CD4-positive, alpha-beta T cell treated with Interleukin-10 for 1 hour (primary cell): ENCODE measurements at places on chromosomes 13 and 19.
A peak's percentile ranks its signal among the peaks of the same experiment; 100 is the strongest.

DNA sequence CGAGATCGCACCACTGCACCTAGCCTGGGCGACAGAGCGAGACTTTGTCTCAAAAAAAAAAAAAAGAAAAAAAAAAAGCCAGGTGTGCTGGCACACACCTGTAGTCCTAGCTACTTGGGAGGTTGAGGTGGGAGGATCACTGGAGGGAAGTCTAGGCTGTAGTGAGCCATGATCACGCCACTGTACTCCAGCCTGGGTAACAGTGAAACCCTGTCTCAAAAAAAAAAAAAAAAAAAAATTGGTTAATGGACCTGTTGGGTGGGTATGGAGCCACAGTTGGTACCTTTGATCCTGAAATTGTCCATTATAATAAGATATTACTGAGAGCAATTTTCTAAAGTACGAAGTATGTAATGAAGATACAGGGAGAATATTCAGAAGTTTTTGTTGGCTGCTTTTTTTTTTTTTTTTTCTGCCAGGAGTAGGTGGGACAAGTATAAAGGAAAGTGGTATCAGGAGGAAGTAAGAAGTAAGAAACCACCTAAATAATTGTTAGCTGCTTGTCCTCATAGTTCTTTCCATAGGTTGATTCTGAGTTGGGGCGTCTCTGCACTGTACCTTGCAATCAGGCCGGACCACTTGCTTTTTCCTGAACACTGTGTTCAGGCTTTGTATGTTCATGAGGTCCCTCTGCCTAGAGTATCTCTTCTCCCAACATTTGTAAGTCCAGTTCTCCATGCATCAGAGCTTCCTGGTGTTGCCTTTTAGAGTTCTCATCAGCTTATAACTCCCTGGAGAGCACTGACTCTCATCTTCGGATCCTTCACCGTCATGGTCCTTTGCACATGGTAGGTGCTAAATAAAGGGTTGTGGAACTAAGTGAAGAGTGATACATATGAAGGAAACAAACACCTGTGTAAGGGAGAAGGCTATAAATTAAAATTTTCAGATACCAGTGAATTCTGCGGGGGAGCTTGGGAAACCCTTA, 31.7 kb downstream of the ARHGAP35 start:
- no peak for DNase-seq

- no peak for DNase-seq
Observed at GRCh38 chr13:93767917-93768409, 541.4 kb downstream of the GPC6 start.

DNA sequence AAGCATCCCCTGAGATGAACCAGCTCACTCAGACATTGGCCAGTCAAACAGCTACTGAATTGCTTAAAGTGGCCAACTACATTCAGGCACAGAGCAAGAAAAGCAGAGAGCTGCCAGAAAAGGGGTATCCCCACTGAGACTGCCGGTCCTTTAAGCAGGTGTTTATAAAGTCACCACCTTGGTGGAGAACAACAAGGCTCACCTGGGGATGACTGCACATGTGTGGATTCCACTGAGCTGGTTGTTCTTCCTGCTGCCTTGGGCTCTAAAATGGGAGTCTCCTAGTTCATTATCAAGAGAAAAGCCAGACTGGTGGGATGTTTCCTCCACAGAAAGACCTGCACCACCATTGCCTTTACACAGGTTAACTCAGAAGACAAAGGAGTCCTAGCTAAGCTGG, 51.8 kb upstream of the IPO5 start:
- DNase-seq: no peak

GRCh38 chr13:20090349-20090748, 70.5 kb downstream of the GJA3 start:
- DNase-seq: peak; percentile 9

DNA sequence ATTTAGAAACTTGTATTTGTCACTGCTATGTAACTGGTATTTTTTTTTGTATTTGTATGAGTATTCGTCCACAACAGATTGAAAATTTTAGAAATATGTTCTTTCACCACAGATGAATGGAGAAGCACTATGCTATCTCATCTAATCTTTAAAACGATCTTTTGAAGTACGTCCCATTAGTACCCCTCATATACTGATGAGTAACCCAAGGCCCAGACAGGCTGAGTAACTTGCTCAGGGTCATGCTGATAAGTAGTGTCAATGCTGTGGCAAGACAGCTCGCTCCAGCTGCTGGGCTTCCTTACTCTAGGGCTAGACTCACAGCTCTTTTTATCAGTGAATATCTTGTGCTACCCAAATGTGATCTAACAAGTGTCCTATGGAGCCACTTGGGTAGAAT, 154.2 kb downstream of the SUCLA2 start:
- DNase-seq: no peak

- no peak for DNase-seq
Observed at GRCh38 chr13:49731766-49732165, 40.5 kb upstream of the EBPL start.

- no peak for DNase-seq
Observed at GRCh38 chr13:40793339-40793738, 3.9 kb downstream of the SLC25A15 start.

DNA sequence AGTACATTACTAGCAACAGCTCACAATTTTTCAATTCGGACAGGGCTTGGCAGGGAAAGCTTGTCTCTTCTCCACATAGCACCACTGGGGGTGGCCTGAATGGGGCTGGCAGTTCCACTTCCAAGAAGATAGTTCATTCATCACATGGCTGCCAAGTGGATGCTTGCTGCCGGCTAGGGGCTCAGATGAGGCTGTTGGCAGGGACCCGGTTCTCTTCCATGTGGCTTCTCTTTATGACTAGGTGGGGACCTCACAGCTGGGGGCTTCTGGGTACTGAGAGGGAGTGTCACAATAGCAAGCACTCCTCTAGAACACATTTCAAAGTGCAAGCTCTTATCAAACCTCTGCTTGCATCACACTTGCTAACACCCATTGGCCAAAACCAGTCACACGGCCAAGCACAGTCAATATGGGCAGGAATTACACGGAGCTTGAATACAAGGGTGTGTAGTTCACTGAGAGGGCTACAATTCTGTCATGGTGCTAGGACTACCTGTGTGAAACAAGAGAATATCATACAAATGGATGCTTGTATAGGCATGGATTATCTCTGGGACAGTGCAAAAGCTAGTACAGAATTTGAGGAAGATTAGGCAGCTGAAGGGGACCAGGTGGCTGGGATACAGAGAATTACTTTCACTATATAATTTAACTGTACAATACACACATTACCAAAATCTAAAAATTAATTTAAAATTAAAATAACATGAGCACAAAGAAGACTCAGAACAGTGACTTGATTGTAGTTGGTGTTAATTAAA, 32.3 kb downstream of the ATP7B start:
- no peak for DNase-seq

GRCh38 chr19:2080336-2080988, 15.7 kb downstream of the MOB3A start:
- DNase-seq: no peak

DNA sequence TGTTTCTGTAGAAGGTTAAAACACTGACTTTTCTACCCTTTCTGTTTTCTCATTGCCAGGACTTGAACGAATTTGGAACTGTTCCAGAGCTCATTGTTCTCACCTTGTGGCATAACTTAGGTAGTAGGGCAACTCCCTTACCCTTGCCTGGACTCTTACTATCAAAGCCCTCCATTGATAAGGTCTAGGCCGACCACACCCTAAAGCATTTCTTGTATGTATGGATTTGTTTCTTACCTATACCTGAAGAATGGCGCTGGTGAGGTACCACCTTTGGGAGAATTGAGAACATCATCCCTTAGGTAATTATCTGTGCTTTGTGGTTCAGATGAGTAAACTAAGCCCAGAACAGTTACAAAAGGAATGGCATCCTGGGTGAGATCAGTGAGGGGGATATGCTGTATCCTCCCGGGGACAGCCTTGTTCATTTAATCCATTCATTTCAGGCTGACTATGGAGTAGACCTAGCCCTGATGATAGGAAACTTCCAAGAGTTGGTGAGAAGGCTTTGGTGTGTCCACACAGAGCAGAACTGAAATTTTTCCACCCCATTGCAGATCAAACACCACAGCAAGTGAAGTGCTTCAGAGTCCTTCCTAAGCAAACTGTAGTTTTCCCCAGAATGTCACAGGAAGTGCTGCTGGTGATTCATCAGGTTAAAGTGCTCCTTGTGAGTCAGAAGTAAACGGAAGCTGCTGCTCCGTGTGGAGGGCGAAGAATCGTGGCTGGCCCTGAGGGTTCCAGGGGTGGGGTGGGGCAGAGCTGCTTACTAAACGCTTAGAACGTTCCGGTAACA, 113.0 kb downstream of the TEX26 start:
- peak; percentile 59 for DNase-seq

DNA sequence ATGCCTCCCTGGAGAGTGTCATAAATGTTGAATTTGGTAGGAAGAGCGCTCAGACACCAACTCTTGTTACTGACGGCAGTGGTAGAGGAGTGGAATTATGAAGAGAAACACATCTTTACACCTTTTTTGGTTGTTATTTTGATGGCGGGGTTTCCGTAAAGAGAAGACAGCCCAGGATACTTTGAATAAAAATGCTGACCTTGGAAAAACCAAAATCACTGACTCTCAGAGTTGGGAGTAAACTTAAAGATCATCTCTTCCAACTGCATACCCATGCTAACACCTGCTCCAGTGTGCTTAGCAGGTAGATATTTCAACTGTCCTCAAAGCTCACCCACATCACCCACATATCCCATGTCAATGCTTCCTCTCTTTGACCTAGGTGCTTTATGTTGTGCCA, 498.6 kb downstream of the LIG4 start:
- no peak for DNase-seq

DNA sequence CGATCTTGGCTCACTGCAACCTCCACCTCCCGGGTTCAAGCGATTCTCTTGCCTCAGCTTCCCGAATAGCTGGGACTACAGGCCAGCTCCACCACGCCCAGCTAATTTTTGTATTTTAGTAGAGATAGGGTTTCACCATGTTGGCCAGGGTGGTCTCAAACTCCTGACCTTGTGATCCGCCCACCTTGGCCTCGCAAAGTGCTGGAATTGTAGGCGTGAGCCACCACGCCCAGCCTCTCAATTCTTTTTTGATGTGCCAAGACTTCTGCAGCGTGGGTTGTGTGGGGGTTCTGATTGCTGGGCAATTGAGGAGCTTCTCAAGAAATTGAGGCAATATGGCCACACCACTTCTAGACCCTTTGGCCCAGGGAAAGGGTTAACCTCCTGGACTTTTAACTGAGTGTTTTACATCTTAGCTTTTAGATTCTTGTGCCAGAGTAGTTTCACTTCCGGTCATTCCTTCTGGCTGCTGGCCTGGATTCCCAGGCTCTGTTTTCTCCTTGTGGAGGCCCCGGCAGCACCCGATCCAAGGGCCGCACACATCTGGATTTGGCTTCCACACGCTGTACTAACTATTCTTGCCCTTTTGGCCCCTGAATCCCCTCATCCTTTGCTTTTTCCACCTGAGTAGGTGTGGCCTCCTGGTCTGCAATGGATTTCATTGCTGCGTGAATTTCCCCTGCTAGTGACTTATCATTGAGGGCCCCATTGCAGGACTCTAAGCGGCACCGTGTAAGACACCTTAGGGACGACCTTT, 14.7 kb downstream of the SMARCA4 start:
- no peak for DNase-seq

DNA sequence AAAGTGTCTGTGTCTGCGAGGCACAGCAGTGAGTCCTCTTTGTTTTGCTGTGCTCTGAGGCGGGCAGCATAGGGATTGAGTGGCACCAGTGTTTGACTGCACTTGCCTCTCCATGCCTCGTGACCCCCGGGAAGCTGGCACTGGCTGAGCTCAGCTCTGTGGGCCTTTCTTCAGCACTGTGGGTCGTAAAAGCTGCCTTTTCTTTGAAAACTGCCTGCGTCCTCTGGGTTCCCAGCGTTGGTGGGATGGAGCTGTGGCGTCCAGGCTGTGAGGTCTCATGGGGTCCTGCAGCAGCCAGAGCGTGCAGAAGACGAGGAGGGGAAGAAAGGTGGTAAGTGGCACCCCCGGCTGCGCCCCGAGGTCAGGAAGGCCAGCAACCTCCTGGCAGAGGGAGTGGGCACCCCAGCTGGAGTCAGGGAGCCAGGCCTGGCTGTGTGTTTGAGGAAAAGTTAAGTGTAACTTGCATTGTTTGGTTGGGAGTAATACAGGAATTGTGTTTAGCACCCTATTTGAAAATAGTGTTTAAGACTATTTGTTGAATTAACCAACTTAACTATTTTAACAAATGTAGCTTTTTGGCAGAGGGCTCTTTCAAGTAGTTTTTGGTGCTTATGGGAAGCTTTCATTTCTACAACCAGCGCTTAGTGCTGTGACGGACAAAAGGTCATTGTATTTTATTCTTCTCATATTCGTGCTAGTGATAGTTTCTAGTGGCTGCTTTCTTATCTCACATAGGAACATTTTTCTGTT, 79.3 kb upstream of the TEX29 start:
- no peak for DNase-seq

GRCh38 chr13:29743201-29743786, 107.1 kb downstream of the UBL3 start:
- DNase-seq: no peak

DNA sequence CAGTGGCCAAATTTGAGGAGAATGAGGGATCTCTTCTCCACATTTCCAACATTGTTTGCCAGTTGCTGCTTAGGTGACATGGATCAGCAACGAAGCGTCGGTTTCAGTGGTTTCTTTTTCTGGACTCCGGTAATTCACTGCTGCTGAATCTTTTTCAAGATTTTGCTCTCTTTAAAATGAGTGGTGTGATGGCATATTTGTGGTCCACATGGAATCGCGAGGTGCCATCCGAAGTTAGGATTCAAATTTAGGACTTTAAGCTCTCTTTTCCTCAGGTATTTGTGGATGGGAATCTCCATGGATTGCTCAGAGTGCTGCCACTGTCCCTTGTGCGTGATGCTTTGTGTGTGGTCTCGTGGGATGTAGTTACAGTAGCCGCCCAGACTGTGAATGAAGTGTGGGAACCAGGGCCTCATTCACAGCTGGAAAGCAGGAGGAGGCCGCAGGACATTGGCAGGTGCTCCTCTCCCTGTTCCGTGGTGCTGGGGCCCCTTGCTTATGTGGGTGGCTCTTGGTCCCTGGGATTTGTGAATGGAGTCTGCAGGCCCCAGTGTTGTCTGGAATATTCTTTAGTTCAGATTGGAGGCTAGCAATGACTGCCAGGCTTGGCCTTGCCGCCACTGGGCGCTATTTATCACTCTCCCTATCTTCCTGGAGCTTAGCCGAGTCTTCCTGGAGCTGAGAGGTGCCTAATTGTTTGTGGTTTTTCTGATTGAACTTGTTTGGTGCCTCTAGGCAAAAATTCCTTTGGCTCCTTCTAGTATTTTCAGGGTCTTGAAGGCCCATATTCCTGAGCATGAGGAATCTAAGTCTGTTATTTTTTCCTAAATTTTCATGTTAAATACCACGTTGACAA, 1.5 kb downstream of the ILF3 start:
- no peak for DNase-seq

GRCh38 chr13:37085606-37086005, 19.9 kb downstream of the CSNK1A1L start:
- no peak for DNase-seq

- DNase-seq: no peak
Observed at GRCh38 chr19:17716309-17716929, 2.9 kb upstream of the MAP1S start.
